ENCODE measurements at places on chromosomes 1 and 21. TPM values are rescaled to one million over a fixed set of nuclear protein-coding genes. Genes with fewer than 3 reads are reported as not detected.

Gene C2CD2
- 41.6 TPM for total RNA-seq

Gene F5
- 0.44 TPM for total RNA-seq

Gene FCRL6
- 0.98 TPM for total RNA-seq

Gene TSTD1
- 57.3 TPM for total RNA-seq

Gene CD160
- total RNA-seq = not detected

Gene ELAVL4
- total RNA-seq = not detected

Gene RGS4
- not detected for total RNA-seq

Gene CELA3A
- not detected for total RNA-seq

Gene GUCA2B
- total RNA-seq = not detected

Gene SPRR1A
- not detected for total RNA-seq

Gene KRTAP7-1
- total RNA-seq = not detected

DNA sequence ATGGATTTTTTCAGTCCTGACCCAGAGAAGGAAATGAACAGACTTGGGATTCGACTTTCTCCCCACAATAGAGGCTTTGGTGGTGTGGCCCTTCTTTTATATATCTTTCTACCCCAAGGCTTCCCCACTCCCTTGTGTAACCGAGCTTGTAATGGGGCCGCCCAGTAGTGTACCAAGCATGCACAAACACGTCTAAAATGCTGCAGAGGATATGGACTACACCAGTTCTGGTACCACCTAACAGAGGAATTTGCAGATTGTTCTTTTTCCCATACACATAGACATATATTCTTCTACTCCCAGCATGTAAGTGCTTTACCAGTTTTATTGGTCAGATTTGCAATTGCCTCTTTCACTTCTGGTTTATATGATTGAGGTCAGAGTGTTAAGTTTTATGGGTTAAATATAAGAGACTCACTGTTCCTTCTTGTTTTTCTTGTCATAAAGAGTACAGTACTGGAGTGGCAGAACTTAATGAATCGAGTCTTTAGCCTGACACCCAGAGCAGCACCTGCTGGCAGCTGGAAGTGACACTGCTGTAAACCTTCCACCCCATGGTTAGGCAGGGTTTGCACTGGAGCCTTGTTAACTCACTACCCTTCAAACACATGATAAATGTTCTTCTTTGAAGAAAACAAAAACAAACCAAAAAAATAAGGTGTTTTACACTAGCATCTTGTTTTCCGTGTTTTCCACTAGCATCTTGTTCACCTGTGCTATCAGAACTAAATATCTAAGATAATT, 198.6 kb downstream of the PTPRC start:
- no peak for DNase-seq

- DNase-seq = no peak
Observed at GRCh38 chr1:2968471-2968881, 52.8 kb upstream of the ACTRT2 start.

DNA sequence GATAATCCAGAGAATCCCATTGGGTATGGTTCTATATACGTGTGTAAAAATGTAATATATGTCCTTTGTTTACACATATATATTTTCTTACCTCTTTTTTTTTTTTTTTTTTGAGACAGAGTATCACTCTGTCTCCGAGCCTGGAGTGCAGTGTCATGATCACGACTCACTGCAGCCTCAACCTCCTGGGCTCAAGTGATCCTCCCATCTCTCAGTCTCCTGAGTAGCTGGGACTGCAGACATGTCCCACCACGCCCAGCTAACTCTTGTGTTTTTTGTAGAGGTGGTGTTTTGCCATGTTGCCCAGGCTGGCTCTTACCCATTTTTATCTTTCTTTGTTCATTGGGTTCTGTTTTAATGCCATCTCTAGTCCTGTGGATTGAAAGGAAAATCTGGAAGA, 59.5 kb downstream of the ZBTB17 start:
- no peak for DNase-seq

DNA sequence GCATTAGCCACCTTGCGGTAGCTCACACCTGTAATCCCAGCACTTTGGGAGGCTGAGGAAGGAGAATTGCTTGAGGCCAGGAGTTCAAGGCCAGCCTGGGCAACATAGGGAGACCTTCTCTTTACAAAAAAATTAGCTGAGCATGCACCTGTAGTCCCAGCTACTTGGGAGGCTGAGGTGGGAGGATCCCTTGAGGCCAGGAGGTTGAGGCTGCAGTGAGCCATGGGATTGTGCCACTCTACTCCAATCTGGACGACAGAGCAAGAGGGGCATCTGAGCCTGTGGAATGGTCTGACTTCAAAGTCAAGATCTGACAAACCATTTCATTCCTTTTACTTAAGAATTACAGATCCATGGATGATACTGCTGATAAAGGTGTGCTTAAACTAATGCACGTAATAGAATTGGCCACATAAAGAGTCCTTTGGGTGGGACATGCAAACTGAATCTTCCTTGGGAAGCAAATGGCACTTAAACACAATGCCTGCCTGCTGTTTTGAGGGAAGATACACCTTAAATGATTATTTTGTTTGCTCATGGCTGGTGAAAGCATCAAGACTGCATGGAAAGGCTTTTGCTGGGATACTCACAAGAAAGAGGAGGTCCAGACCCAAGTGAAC, 2.5 kb upstream of the TMEM201 start:
- no peak for DNase-seq

DNA sequence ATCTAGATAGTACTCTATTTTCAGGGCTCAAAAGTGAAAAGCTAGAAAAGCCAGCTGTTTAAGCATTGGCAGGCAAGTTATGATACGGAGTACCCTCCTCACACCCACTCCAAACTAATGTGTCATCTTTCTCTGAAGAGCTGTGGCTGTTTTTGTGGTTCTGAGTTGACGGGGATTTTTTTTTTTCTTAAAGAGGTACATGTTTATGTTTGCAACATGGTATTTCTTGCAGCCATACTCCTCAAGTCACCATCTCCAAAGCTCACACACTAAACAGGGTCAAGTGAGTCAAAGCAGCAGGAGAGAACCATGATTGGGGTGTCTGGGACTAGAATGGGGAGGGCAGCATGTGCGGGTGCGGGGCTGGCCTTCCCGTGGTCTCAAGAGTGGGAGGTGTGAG, 347.2 kb downstream of the DISC1 start:
- no peak for DNase-seq

- no peak for DNase-seq
Observed at GRCh38 chr1:41913014-41913413, 5.7 kb downstream of the HIVEP3 start.

DNA sequence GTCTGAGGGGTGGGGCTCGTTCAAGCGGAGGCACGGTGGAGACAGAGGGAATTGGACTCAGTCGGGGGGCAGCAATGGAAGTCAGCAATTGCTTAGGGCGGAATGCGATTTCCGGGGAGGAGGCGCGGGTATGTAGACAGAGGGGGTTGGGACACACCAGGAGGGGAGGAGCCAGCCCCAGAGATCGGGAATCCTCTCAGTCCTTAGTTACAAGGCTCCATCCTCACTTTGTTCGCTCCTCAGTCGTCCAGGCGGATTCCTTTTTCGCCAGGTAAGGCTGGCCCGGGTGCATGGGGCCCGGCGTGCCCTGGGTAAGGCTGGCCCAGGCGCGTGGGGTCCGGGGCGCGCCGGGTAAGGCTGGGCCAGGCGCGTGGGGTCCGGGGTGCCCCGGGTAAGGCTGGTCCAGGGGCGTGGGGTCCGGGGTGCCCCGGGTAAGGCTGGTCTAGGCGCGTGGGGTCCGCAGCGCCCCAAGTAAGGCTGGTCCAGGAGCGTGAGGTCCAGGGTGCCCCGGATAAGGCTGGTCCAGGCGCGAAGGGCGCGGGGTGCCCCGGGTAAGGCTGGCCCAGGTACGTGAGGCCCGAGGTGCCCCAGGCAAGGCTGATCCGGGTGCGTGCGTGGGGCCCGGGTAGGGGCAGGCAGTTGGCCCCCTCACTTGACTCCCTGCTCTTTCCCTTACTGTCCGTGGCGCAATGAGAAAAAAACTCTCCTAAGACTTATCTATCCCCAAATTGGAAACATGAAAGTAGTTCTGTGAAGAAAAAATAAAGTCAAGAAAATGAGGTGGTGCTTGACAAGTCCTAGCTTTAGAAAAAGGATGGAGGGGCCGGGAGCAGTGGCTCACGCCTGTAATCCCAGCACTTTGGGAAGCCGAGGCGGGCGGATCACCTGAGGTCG, at the start of gene L1TD1:
Gene L1TD1 (plus strand): TSS at position 199 of the 894 bp plus-strand sequence. CDS start 11,780 bp downstream, outside the sequence.
- DNase-seq = no peak

DNA sequence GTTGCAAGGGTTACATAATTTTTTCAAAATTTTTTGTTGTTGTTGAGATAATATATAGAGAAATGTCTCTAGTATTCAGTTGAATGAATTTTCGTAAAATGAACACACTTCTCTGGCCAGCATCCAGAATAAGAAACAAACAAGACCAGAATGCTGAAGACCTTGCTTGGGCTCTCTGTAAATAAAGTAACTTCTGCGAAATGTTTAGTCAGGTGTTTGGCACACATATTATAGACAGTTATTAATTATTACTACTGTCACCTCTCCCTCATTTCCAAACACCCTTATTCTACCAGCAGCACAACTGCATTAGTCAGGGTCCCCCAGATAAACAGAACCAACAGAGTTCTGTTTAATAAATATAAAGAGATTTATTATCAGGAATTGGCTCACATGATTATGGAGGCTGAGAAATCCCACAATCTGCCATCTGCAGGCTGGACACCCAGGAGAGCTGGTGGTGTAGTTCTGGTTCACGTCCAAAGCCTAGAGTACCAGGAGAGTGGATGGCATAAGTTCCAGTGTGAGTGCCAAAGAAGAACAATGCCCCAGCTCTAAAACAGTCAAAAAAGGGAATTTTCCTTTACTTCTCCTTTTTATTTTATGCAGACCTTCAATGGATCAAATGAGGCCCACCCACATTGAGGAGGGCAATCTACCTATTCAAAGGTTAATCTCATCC, 44.1 kb upstream of the KCND3 start:
- DNase-seq = no peak

- no peak for DNase-seq
Observed at GRCh38 chr1:21129407-21129806, 47.3 kb downstream of the EIF4G3 start.

- no peak for DNase-seq
Observed at GRCh38 chr1:109740615-109741373, at the start of gene GSTM3. TSS of gene GSTM3 (minus strand) at chr1:109741038. CDS start at chr1:109740287, 751 bp downstream.

DNA sequence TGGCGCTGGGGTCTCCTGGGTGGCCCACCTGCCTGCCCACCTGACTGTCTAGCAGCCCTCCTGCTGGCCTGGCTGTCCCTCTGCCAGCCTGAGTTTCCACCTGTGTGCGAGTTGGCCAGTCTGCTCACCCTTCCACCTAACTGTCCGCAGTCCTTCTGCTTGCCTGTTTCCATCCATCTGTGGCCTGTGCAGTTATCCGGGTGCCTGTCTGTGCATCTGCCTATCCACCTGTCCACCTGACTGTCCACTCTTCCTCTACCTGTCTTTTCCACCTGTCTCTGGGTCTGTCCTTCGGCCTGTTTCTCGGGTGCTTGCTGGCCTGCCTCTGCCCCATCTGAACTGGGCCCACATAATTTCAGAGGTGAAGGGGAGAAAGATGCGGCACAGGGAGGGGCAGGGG, 1.9 kb downstream of the KCNQ4 start:
- DNase-seq = no peak

DNA sequence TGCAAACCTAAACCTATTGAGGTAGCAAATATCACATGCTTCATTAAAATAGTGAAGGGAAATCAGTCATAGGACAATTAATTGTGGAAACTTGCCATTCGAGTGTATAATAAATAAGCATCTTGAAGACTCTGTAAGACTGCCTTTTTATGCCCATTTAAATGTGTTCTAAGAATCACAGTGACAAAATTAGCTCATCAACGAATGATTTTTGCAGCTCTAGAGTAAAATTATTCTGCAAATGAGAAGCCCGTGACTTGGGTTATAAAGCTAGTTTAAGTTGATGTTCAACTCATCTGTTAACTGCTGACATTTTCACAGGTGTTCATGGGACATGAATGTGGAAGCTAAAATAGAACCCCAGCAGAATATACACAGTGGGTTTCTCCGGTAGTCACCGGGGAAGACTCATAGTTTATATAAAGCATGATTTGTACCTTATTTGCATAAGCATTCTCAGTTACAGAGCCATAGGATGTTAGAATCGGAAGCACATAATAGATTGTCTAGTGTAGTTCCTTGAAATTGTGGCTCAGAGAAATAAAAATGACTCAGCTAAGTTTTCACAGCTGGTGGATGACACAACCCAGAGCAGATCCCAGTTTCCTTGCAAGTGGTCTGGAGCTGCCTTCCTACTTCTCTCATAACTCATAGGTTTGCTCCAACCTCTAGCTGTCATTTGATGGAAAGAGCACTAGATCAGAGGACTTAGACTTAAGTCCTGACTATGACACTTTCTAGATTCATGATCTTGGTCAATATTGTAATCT, 107.3 kb downstream of the UCHL5 start:
- DNase-seq = no peak

DNA sequence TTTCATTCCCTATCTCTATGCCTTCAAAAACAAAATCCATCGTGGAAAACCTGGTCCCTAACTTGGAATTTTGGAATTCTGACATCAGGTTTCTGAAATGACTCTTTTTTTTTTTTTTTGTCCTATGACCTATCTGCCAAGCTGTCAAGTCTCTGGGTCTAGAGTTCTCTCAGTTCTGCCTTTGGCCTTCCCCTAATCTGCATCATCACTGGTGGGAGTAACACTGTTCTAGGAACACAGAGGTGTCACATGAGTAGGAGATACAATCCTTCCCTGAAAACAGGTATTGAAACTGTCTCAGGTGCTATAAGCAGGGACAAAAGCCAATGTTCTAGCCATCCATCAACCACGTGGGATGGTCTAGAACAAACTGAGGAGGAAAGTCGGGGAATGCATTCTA, 142.0 kb upstream of the ATP1B1 start:
- DNase-seq = no peak

- DNase-seq = no peak
Observed at GRCh38 chr1:76160225-76160624, 85.7 kb downstream of the ST6GALNAC3 start.

GRCh38 chr1:59592924-59593323, 221.8 kb upstream of the HOOK1 start:
- DNase-seq = no peak

GRCh38 chr1:201631037-201631436, 92.1 kb downstream of the NAV1 start:
- no peak for DNase-seq

DNA sequence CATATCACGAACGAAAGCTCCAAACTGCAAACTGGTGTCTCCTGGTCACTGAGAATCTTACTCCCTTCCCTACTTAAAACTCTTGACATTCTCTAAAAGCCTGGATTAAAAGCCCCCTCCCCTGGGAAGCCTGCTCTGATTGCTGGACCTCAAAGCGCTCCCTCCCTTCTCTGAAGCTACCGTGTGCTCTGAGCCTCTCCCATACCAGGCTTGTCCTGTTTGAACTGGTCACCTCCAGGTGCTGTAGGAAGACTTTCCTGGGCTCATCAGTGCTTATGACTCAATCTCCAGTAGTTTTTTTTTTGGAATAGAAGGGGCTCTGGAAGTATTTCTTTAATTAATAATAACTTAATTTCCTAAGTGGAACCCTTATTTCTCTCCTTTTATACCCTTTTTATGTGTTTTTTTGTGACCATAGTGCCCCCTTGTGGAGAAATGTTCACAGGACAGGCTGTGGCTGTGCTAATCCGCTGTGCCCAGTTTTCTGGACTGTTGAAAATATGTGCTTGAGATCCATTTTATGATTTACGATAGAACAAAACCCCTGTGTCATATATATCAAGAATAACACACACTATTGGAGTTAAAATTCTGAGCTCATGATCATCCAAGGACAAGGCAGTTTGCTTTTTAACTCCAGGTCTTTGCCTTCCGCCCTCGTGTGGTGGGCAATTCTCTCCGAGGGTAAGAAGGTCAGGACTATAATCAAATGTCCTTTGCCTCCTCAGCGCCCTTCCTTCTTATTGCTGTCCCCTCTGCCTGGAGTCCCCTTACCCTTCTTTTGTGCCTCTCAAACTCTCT, 16.9 kb downstream of the MTARC1 start:
- no peak for DNase-seq

GRCh38 chr1:232149287-232150201, 480.4 kb downstream of the SIPA1L2 start:
- no peak for DNase-seq
